Germinal center (tissue), 1 donor: ENCODE measurements at places on chromosomes 1 and 21.

DNA sequence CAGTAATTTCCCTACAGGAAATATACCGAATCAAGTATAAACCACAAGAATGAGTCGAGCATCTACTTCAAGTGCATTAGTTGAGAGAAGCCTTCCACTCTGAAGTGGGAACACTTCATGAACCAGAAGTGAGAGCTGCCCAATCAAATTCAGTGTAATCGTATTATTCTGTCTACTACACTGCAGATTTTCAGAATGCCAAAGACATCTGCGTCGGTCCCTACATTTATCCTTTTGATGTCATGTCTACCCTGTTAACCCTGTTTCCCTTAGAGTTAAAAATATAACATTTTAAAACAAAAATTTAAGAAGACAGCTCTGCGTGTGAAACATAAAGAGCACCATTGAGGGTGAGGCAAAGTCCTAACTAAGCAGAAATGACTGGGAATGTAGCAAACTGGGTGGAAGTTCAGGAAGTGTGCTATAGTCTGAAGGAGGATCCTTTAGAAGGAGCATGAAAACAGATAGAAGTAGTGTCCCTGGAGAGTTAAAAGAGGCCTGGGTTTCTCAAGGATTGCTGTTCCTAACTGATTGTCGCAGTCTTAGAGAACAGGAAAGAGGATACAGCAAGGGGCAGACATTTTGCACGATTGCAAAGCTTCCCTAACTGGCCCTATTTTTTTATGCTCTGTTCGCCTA is 291.2 kb downstream of the PTPRC start:
- DNase-seq = no peak

DNA sequence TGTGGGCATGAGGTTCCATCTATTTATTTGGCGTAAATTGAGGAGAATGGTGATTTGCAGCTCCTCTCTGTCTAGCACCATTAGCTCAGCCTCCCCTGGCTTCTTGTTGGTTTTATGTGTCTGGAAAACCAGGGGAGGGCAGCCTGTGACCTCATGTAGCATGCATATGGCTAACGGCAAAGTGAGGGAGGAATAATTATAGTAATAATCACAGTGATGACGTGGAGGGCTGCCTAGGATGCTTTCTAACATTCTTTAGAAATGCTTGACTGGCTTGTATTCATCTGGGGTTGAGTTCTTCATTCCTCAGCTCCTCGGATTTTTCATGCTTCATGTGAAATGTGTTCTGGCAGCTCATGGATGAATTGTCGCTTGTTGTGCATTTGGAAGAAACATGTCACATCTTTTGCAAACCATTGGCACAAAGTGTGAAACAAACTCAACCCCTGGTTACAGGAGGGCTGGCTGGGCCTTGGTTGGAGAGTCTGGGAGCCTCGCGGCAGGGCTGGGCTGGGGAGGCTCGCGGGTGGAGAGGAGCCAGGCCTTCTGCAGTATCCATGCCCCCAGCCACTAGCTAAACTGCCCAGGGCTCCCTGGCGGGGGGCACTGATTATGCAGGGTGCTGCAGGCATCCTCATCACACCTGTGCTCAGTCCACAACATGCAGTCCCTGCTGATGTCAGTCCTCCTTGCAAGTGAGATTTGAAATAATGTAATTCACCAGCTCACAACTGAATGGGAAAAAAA is 149.6 kb downstream of the DISC1 start:
- no peak for DNase-seq

DNA sequence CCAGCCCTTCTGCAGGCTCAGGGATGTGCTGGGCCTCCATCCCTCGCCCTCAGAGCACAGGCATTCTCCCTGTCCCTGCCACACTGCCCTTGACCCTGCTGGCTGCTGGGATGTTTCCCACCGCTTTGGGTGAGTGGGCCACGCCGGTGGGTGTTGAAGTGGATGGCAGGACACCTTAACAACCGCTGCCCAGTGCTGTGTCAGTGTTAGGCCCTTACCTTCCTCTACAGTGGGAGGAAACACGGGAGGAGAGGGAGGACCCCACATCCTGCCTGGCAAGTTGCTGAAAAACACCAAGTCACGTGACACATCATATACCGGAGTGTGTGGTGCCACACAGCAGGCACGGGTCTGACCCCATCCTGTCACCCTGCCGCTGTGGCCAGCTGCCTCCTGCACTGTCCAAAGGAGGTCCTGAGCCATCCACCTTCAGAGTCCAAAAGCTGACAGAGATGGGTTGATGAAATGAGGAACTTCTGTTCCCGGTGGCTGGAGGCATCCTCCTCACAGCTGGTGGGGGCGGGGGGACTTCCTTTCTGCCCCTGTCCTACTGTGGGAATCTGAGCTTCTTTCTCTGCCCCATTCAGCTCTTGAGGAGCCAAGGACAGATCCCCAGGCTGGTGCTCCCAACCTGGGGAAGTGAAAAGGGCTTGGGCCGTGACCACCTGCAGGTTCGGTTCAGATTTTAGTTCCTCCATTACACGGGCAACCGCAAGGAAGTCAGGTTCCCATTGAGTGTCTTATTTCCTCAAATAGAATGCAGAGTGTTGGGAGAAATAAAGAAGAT is 3.2 kb upstream of the THEMIS2 start:
- peak; percentile 53 for DNase-seq

- no peak for DNase-seq
These were observed at the start of gene CSMD2 for GRCh38 chr1:34164771-34165391. Gene CSMD2 (minus strand): TSS chr1:34165230. CDS start chr1:34165097, 133 bp downstream.

GRCh38 chr1:26289158-26290059 is 9.5 kb downstream of the SH3BGRL3 start:
- peak; percentile 90 for DNase-seq

DNA sequence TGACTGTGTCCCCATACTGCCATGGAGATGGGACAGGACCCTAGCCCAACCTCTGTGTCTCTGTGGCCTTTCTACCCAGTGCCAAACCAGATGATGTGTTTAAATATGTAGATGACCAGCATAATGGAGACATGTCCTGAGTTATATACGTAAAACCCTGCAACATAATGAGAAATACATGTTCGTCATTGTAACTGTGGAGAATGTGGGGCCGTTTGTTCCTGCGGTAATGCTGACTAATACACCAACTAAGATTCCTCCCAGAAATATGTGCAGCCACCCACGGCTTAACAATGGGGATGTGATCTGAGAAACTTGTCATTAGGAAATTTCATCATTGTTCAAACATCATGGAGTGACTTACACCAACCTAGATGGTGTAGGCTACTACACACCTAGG is 71.7 kb upstream of the SIM2 start:
- DNase-seq = no peak

- DNase-seq = peak; percentile 80
These were observed 1.2 kb upstream of the CD1D start for GRCh38 chr1:158179301-158180041.

DNA sequence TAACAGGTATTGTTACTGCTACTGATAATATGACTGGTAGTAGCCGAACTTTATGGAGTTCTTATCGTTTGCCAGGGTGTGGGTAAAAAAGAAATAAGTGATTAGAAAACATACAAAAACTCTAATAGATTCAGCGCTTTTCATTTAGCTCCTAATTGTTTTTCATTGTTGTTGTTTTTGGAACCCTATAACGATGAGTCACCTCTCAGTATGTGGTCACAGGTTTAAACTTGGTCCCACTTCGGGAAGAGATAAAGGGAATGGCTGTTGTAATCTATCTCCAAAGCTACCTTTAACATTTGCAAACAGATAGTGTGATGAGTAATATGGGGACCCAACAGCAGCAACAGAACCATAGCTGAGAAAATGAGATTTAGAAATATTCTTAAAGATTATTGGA is 62.7 kb upstream of the BCL10 start:
- no peak for DNase-seq

DNA sequence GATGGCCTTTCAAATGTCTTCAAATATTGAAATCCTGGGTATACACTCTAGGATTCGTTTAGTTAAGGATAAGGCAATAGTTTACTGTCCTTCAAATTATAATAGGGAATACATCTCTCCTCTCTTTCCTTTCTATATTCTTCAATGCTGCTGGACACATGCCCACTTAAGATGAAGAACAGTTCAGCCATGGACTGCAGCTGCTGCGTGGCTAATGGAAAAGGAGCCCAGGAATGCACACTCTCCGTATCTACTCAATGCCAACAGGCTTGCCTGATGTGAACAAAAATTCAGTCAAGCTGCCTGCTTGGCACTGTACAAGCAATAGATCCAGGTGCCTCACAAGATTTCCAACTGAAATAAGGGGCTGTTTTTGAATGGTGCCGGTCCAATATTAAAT is 321.2 kb upstream of the LYPLAL1 start:
- no peak for DNase-seq

DNA sequence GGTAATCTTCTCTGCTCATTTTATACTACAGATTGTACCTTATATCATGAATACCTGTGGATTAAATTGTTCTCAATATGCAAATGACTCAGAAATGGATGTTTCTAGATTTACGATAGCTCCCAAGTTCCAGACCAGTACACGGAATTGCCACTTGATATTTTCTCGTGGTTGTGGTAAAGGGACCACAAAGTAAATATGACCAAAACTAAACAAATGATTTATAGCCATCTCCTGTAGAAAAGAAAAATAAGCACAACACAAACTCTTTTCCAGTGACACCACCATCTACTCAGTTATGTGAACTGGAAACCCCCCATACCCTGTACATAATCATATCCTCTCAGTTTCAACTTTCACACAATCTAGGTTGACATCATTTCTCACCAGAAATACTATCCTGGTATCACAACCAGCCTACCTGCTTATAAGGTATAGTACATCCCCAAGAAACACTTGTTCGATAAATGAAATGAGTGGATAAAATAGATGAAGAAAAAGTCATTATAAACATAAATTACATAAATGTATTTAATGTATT is 172.3 kb downstream of the ADGRL4 start:
- DNase-seq = no peak

DNA sequence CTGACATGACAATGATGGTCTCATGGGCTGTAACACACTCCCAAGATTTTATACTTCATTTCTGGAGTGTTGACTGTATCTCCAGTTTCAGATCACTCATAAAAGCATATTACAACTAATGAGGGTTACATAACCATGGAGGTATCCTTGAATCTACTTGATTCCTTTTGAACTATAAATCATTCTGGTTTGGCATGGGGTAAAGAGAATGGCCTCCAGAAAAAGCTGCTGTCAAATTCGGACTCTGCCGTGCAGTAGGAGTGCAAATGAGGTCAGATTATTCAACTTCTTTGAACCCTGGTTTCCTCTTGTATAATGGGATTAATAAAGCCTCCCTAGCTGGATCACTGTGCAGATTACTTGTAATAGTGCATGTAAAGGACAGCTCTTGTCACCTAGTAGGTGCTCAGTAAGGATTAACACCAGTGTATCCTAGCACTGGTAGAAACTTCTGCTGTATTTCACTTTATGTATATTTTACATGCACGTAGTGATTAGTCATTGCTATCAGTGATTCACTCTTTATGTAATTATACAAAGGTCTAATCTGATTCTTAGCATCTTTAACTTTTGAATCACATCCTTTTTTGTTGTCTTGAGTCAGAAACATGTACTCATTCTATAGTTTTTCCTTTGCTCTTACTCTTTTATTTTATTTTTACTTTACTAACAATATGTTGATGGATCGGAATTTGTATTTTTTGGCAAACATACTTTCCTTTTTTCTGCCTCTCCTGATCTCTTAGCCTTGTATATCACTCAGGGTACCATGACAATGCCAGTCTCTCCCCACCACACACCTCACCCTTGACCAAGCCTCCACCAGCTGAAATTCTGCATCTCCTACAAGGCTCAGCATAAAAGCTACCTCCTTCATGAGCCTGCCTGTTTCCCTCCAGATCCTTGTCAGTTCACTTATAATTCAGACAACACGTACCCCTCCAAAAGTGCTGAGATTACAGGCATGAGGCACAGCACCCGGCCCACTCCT is 3.2 kb downstream of the LRRC8C start:
- DNase-seq = no peak

- no peak for DNase-seq
These were observed 5.8 kb downstream of the TINAGL1 start for GRCh38 chr1:31581821-31582810.

- no peak for DNase-seq
These were observed 12.9 kb downstream of the SAMD11 start for GRCh38 chr1:936348-937264.

- DNase-seq = peak; percentile 76
These were observed 98.4 kb downstream of the EBNA1BP2 start for GRCh38 chr1:43073490-43074230.

DNA sequence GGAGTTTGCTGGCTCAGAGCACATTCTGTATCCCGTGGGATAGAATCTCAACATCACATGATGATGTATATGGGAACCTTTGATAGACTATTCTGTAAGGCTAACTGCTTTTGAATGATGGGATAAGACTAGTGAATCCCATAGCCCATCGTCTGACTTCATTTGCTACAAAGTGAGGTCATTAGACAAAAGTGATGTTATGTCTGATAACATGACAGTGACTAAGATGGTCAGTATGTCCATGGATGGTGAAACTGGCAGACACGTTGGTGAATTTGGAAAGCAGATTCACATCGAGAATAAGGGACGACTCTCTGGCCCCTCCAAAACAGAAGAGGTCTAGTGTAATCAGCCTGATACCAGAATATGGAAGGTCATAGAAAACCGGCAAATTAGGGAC is 108.4 kb downstream of the HHAT start:
- no peak for DNase-seq

- no peak for DNase-seq
These were observed 3.6 kb downstream of the CAP1 start for GRCh38 chr1:40044110-40044509.

DNA sequence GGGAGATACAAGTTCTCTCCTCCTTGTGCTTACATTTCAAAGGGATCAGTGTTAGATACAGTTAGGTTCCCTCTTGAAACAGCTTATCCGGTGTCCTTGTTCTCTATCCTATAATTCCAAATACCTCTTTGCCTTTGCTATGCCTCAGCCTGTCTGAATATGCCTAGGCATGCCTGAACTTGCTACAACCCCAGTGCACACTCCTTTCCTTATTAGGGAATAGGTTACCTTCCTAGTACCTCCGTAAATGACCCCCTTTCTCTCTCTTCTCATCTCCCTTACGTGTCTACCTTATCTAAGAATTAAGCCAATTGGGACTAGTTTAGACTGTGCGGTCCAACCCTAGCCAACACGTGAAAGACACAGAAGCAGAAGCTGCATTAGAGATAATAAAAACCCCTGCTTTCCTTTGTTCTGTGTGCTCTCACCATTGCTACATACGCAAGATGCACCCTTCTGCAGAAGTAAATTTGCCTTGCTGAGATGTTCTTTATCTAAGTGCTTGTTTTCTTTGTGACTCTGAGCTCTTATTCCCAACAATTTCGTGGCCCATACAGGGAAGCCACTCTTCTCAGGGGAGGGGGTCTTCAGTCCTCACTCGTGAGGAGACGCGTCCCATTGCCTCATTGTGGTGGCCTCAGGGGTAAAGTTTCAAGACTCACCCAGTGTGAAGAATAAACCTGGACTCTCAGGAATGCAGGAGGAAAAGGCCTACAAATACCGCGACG is 802.1 kb downstream of the PLA2G4A start:
- DNase-seq = no peak

DNA sequence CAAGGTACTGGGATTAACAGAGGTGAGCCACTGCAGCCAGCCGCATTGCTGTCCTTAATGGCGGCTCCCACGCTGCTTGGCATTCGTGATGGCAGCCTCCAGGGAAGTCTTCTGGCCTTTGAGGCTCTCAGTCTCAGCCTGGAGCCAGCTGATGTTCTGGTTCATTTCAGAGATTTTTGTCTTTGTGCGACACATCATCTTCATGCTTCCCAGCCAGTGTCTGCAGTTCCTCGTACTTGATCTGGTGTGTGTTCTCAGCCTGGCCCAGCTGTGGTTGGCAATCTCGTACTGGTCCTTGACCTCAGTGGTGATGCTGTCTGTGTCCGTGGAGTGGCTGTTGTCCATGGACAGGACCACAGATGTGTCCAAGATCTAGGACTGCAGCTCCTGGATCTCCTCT is 11.7 kb downstream of the SNRPE start:
- DNase-seq = no peak
